ENCODE measurements at places on chromosomes 2 and 18.

DNA sequence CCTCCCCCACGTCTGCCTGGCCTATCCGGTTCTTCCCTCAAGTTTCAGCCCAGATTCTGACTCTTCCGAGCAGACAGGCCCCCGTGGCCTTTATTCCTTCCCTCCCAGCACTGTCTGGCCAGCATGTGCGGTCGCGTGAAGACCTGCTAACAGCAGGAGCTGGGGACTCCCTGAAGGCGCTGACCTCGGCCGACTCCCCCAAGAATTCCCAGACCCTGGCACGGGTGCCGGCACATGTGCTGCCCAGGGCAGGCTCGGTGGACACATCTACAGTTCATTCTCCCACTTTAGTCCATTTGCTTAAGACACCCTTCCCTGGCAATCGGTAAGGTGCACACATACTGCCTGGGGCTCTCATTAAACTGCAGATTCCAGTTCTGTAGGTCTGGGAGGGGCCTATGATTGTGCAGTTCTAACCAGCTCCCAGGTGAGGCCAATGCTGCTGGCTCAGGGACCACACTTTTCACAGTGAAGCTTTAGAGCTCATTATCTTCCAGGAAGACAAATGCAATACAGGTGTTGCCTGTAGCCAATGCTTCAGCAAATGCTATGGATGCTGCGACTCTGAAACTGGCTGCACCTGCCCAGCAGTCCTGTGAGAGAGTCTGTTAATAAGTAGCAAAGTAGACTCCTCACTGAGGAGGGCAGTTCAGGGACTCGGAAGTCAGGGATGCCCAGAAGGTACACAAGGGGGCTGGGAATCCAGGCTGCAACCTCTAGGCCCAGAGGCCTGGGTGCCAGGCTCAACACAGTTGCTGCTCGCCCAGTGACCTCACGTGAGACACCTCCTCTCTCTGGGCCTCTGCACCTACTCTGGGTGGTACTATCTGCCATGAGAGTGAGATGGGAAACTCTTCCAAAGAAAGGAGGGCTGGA is 45.4 kb upstream of the TAF1B start:
- H3K4me3 ChIP-seq = no peak overlapping the region
- H3K36me3 ChIP-seq = no peaks in the 10 kb centered on the region
- H3K27ac ChIP-seq = no peak overlapping the region
- peaks cover 28% of the 10 kb centered on the region for H3K4me1 ChIP-seq
- no peaks in the 10 kb centered on the region for H3K27me3 ChIP-seq
- no peak for DNase-seq

GRCh38 chr2:75920859-75921551 is 210.3 kb upstream of the GCFC2 start:
- H3K4me3 ChIP-seq = no peak overlapping the region
- H3K27ac ChIP-seq = no peak overlapping the region
- no peak for DNase-seq
- no peaks in the 10 kb centered on the region for H3K4me1 ChIP-seq
- H3K36me3 ChIP-seq = no peaks in the 10 kb centered on the region

GRCh38 chr18:55585065-55585919 is 2.7 kb downstream of the TCF4 start:
- H3K4me1 ChIP-seq = peaks cover 21% of the 10 kb centered on the region
- H3K4me3 ChIP-seq = peak overlapping the region; percentile 53
- H3K36me3 ChIP-seq = no peaks in the 10 kb centered on the region
- H3K27ac ChIP-seq = peak overlapping the region; percentile 17
- H3K27me3 ChIP-seq = no peaks in the 10 kb centered on the region

DNA sequence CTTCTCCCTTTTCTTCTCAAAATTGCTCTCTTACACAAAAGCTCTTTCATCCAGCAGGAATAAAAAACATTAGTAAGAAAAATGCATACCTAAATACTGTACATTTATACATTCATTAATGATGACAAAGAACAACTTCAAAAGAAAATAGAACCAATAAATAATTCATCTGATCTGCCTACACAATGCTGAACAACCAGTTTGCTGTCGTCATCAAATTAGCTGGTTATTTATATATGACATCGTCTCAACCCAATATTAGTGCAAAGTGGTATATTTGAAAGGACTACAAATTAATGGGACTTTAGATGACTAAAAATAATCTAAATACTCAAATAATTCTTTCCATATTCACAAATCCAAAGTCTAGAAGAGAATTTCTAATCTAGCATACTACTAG is 24.8 kb upstream of the VIT start:
- no peak overlapping the region for H3K4me3 ChIP-seq
- no peaks in the 10 kb centered on the region for H3K36me3 ChIP-seq
- peaks cover 1% of the 10 kb centered on the region for H3K4me1 ChIP-seq
- no peak overlapping the region for H3K27ac ChIP-seq
- DNase-seq = no peak
- no peaks in the 10 kb centered on the region for H3K27me3 ChIP-seq

GRCh38 chr18:27278131-27278530 is 93.0 kb upstream of the CHST9 start:
- no peak overlapping the region for H3K4me3 ChIP-seq
- DNase-seq = no peak
- H3K4me1 ChIP-seq = no peaks in the 10 kb centered on the region
- no peaks in the 10 kb centered on the region for H3K27me3 ChIP-seq
- no peak overlapping the region for H3K27ac ChIP-seq
- H3K36me3 ChIP-seq = no peaks in the 10 kb centered on the region

DNA sequence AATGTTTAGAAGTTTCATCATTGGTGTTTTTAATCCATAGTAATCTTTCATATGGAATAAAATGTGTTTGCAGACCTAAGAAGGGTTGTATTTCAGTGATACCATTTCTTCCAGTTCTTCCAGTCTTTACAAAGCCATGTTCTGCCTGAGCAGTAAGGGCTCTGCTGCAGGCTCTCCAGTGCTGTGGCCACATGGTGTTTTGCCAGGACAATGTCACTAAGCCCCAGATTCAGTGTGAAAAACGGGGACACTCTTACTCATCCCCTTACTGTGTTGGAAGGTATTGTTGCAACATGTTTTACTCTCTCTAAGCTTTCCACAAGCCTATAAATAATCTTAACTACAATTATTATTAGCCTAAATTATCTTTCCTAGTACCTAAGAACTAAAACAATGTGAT is 481.4 kb upstream of the CDH7 start:
- H3K4me3 ChIP-seq = no peak overlapping the region
- H3K27me3 ChIP-seq = no peaks in the 10 kb centered on the region
- no peak for DNase-seq
- H3K27ac ChIP-seq = no peak overlapping the region
- H3K4me1 ChIP-seq = no peaks in the 10 kb centered on the region

DNA sequence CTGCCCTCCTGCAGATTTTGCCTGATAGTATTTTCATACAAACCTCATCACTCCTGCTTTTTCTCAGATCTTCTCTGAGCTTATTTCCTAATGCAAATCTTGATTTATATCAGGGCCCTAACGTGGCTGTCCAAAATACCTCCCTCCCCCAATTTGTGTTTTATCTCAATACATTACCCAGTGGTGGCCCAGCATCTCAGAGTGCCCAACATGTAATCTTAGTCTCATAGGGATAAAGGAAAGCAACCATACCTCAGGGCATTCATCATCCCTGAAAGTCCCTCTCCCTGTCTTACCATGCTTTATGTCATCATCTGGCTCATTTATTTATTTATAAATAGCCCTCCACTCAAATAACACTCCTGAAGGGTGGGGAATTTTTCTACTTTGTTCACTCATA is 135.3 kb downstream of the SLC8A1 start:
- no peaks in the 10 kb centered on the region for H3K36me3 ChIP-seq
- H3K27me3 ChIP-seq = no peaks in the 10 kb centered on the region
- H3K27ac ChIP-seq = no peak overlapping the region
- no peak for DNase-seq
- no peak overlapping the region for H3K4me3 ChIP-seq

- no peak for DNase-seq
- H3K36me3 ChIP-seq = peaks cover 33% of the 10 kb centered on the region
- peaks cover 51% of the 10 kb centered on the region for H3K4me1 ChIP-seq
- H3K27ac ChIP-seq = no peak overlapping the region
These were observed 3.3 kb upstream of the ANKRD39 start for GRCh38 chr2:96861074-96861473.

DNA sequence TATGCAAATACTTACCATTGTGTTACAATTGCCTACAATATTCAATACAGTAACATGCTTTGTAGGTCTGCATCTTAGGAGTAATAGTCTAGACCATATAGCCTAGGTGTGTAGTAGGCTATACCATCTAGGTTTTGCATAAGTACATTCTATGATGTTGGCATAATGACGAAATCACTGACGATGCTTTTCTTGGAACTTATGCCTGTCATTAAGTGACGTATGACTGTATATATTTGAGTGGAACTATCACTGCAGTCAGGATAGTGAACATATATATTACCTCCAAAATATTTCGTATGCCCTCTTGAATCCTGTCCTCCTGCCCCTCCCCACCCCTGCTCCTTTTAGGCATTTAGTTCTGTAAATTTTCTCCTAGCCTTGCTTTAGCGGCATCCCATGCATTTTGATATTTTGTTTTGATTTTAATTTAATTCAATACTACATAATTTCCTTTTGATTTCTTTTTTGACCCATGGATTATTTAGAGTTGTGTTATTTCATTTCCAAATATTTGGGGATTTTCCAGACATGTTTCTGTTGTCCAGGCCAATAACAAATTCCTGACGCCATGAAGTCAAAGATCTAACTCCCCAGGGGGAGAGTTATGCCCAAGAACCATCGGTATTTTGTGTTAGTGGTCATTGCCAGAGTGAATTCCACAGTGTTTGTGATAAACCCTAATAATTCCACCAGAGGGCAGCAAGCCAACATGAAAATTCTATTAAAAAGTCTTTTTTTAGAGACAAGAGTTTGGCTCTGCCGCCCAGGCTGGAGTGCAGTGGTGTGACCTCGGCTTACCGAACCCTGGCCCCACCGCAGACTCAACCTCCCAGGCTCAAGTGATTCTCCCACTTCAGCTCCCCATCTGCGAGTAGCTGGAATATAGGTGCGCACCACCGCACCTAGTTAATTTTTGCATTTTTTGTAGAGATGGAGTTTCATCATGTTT is 24.2 kb upstream of the CASP8 start:
- H3K36me3 ChIP-seq = peaks cover 4% of the 10 kb centered on the region
- H3K4me1 ChIP-seq = peaks cover 62% of the 10 kb centered on the region
- peak; percentile 73 for DNase-seq
- no peaks in the 10 kb centered on the region for H3K27me3 ChIP-seq

- H3K27me3 ChIP-seq = no peaks in the 10 kb centered on the region
- no peak overlapping the region for H3K4me3 ChIP-seq
- H3K4me1 ChIP-seq = no peaks in the 10 kb centered on the region
- H3K36me3 ChIP-seq = peaks cover 25% of the 10 kb centered on the region
- H3K27ac ChIP-seq = no peak overlapping the region
These were observed 16.7 kb downstream of the ZNF638 start for GRCh38 chr2:71348302-71348701.

- H3K36me3 ChIP-seq = no peaks in the 10 kb centered on the region
- no peak overlapping the region for H3K27ac ChIP-seq
- DNase-seq = no peak
- no peaks in the 10 kb centered on the region for H3K4me1 ChIP-seq
- H3K27me3 ChIP-seq = no peaks in the 10 kb centered on the region
- no peak overlapping the region for H3K4me3 ChIP-seq
These were observed 48.4 kb upstream of the TNP1 start for GRCh38 chr2:216908300-216908699.

- no peaks in the 10 kb centered on the region for H3K27me3 ChIP-seq
- no peak overlapping the region for H3K27ac ChIP-seq
- H3K4me3 ChIP-seq = peak overlapping the region; percentile 90
- H3K4me1 ChIP-seq = peaks cover 38% of the 10 kb centered on the region
- H3K36me3 ChIP-seq = no peaks in the 10 kb centered on the region
These were observed 537 bp upstream of the STAT4 start for GRCh38 chr2:191151331-191151730.

GRCh38 chr2:45005261-45006002 is 3.8 kb downstream of the SIX2 start:
- no peaks in the 10 kb centered on the region for H3K36me3 ChIP-seq
- H3K4me1 ChIP-seq = peaks cover 65% of the 10 kb centered on the region
- no peak overlapping the region for H3K27ac ChIP-seq
- peak overlapping the region; percentile 18 for H3K4me3 ChIP-seq
- no peak for DNase-seq

DNA sequence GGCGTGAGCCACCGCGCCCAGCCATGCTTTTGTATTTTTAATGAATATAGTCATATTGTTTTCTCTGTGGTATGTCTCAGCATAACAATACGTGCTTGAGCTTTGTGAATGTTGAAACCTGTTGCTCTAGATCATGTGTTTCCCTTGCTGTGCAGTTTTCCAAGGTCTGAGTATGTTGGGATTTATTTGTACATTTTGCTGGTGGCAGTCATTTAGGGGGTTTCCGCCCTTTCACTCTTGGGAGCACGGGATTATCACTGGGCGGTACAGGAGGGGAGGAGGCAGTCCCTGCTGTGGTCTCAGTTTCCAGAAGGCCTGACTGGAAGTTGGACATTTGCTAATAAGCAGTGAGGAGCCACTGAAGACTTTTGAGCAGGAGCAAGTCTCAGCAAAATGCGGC is 24.9 kb upstream of the CATIP start:
- H3K27ac ChIP-seq = peak overlapping the region; percentile 92
- H3K27me3 ChIP-seq = no peaks in the 10 kb centered on the region
- peak overlapping the region; percentile 72 for H3K4me3 ChIP-seq
- DNase-seq = no peak
- peaks cover 17% of the 10 kb centered on the region for H3K36me3 ChIP-seq

- peaks cover 4% of the 10 kb centered on the region for H3K4me1 ChIP-seq
- no peak for DNase-seq
- no peaks in the 10 kb centered on the region for H3K36me3 ChIP-seq
- H3K27ac ChIP-seq = no peak overlapping the region
These were observed 912.8 kb downstream of the NRXN1 start for GRCh38 chr2:50118905-50119702.

DNA sequence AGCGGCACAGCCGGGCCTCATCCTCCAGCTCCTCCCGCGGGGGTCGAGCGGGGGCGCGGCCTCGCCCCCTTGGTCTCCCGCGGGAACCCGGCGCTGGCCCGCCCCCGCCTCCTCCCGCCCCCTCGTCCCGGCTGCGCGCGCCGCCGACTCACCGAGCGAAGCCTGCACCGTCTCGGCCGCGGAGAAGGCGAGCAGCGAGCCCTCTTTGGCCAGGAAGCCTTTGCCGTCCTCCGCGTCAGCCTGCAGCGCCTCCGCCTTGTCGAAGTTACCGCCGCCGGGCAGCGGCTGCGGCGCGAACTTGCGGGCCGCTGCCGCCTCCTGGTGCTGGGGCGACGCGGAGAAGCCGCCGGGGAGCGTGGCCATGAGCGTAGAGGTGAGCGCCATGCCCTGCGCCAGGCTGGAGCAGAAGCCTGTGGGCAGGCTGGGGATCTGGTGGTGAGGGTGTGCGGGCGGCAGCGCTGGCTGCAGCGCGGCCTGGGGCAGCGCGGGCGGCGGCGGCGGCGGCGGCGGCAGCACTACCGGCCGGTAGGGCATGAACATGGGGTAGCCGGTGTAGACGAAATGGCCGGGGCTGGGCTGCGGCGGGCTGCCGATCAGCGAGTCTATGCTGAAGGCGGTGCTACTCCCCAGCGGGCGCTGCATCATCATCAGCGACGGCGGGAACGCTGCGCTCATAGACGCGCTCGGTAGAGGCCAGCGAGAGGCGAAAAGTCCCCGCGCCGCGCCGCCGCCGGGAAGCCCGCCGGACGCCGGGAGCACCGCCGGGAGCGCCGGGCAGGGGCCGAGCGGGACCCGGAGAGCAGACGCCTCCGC is 683 bp downstream of the GBX2 start:
- no peaks in the 10 kb centered on the region for H3K36me3 ChIP-seq
- H3K4me1 ChIP-seq = peaks cover 44% of the 10 kb centered on the region
- DNase-seq = peak; percentile 45
- H3K4me3 ChIP-seq = no peak overlapping the region
- H3K27ac ChIP-seq = no peak overlapping the region
